ENCODE measurements at places on chromosomes 6 and 20. TPM values are rescaled to one million over a fixed set of nuclear protein-coding genes. Genes with fewer than 3 reads are reported as not detected.
A peak's percentile ranks its signal among the peaks of the same experiment; 100 is the strongest.

KCNQ2 gene
- 0.65 TPM for total RNA-seq

HMGN4 gene
- total RNA-seq: 90.9 TPM

RUNX2 gene
- total RNA-seq: 61.1 TPM

ARMC12 gene
- total RNA-seq: 4.5 TPM

- DNase-seq: no peak
Measured at GRCh38 chr6:37501632-37502491, 2.2 kb upstream of the CCDC167 start.

GRCh38 chr6:101824551-101825345 lies 431.2 kb downstream of the GRIK2 start:
- no peak for DNase-seq

GRCh38 chr20:37452236-37452635 lies 68.8 kb upstream of the NNAT start:
- DNase-seq: no peak

GRCh38 chr6:7165890-7166267 lies 58.1 kb downstream of the RREB1 start:
- DNase-seq: no peak

DNA sequence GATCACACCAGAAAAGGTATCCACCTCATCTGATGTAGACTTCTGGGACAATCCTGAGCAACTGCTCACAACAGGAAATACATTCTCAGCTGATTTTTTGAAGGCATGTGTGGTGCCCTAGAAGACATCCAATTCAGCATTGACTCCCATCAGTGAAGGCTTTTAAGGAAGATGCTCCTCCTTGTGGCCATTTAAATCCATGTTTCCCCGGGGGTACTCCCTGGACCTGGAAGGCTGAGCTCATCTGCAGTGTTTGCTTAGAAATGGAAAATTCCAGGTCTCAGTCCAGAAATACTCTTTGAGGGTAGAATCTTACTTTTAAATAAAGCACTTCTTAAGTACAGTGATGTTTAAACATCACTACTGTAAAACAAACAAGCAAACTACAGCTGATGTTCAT lies 195.5 kb upstream of the PDE10A start:
- DNase-seq: no peak

DNA sequence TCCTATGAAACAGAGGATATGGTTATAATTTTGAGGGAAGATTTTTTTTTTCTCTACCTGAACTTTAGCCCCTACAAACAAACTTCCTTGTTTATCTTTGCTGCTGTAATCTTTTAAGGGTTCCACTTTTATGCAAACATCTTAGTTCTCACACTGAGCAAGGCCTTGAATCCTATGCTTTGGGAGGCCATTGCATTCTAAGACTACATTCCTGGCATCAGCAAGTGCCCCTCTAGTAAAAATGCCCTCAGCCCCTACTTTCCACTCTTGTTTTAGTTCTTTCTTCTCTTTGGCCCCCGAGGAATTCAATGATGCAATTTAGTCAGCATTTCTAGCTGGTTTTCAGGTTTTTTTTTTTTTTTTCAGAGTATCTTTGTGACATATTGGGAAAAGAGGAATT lies 8.1 kb upstream of the AHI1 start:
- DNase-seq: no peak

GRCh38 chr6:5094327-5094726 lies 9.2 kb downstream of the PPP1R3G start:
- DNase-seq: no peak

GRCh38 chr6:53348371-53349208 lies at the start of gene ELOVL5:
Gene ELOVL5 (minus strand): TSS chr6:53348950. CDS start chr6:53295699, 53,251 bp downstream.
- DNase-seq: peak; percentile 96

- no peak for DNase-seq
Measured at GRCh38 chr20:46715292-46715756, 5.9 kb downstream of the SLC2A10 start.

Measured in activated T-cell treated with anti-CD3 and anti-CD28 coated beads, Interleukin-2, amount 50 U/mL, for 72 hours (primary cell).